ENCODE measurements at places on chromosomes 16 and 17. TPM values are rescaled to one million over a fixed set of nuclear protein-coding genes. Genes with fewer than 3 reads are reported as not detected.

The PYDC1 gene
- total RNA-seq = 0.78 TPM

The C1QTNF8 gene
- total RNA-seq = not detected

The CFAP97D1 gene
- not detected for total RNA-seq

The SLC52A1 gene
- not detected for total RNA-seq

The PHOSPHO1 gene
- total RNA-seq = 1.6 TPM

The SLC16A5 gene
- 1.4 TPM for total RNA-seq

The MT1M gene
- total RNA-seq = 1.4 TPM

The DRC3 gene
- total RNA-seq = 2.0 TPM

The MEOX1 gene
- not detected for total RNA-seq

The SLC5A10 gene
- total RNA-seq = not detected

The FBXO39 gene
- total RNA-seq = not detected

The KIF19 gene
- not detected for total RNA-seq

The PIK3R6 gene
- total RNA-seq = 0.47 TPM

The GPR179 gene
- total RNA-seq = 0.31 TPM

The PALB2 gene
- 12.0 TPM for total RNA-seq

The LHX1 gene
- not detected for total RNA-seq

The OTOP2 gene
- not detected for total RNA-seq

The LRRC45 gene
- total RNA-seq = 14.2 TPM

The PRSS22 gene
- not detected for total RNA-seq

The RPS15A gene
- total RNA-seq = 2,037 TPM

The C17orf67 gene
- total RNA-seq = 1.9 TPM

The JPH3 gene
- 56.0 TPM for total RNA-seq

The BICDL2 gene
- not detected for total RNA-seq

The CCL2 gene
- 8.7 TPM for total RNA-seq

The TEX14 gene
- total RNA-seq = 0.31 TPM

The SLC35G6 gene
- not detected for total RNA-seq

The SSTR5 gene
- 0.16 TPM for total RNA-seq

The MILR1 gene
- 2.2 TPM for total RNA-seq

The RAMP2 gene
- total RNA-seq = 14.3 TPM

The CFDP1 gene
- 37.3 TPM for total RNA-seq

The CMTM2 gene
- not detected for total RNA-seq

The IRX3 gene
- not detected for total RNA-seq

The SECTM1 gene
- total RNA-seq = 0.78 TPM

The GSG1L gene
- total RNA-seq = 2.0 TPM

The KRT20 gene
- not detected for total RNA-seq

The CYTH1 gene
- total RNA-seq = 82.2 TPM
